ENCODE measurements at places on chromosomes 16 and 17.

- DNase-seq, result no peak
Observed at GRCh38 chr17:38709864-38710603, 5.0 kb downstream of the MLLT6 start.

DNA sequence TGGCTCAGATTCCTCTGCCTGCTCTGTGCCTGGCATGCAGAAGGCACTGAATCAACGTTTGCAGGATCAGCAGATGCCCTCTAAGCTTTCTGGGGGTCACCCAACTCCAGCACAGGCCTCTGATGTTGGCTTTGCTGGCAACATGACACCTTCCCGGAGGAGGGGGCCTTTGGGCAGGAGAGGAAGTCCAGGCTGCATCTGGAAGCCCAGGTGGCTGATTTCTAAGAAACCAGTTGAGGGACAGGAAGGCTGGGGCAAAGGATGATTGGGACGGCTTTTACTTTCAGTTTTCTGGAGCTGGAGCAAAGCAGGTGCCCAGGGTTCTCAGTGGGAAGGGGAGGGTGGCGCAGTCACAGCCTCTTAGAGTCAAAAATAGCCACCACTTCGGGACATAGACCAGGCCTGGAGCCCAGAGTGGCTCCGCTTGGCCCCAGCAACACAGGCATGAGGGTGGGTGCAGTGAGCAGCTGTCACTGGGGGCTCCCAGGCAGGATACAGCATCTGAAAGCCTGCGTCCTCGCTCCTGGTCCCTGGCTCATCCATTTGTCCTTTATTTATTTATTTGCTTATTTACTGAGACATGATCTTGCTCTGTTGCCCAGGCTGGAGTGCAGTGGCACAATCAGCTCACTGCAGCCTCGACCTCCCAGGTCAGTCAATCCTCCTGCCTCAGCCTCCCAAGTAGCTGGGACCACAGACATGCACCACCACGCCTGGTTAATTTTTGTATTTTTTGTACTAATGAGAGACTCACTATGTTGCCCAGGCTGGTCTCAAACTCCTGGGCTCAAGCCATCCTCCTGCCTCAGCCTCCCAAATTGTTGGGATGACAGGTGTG, 15.1 kb downstream of the SOCS1 start:
- DNase-seq, result no peak

- DNase-seq, result peak; percentile 71
Observed at GRCh38 chr16:69166221-69166833, 20.6 kb upstream of the SNTB2 start.

- DNase-seq, result no peak
Observed at GRCh38 chr16:13453325-13453724, 466.6 kb upstream of the ERCC4 start.

GRCh38 chr17:66190738-66191592, 968 bp downstream of the CEP112 start:
- DNase-seq, result no peak

DNA sequence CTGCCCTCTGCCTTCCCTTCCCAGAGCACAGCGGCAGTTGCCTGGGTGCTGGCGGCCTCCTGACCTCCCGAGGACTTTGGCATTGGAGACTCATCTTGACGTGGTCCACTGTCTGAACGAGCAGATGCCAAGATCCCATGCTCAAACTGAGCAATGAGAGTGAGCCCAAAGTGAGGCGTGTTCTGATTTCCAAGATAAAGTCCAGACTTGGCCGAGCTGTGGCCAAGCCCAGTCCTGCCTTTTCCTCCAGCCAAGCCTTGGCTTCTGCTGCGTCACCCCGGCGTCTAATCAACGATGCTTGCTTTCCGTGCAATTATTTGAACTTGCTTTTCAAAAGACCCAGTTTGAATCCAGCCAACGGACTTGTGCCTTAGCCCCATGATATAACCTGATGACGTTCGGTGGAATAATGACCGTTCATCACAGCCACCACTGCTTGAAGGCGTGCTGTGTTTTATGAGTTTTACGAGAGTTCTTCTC, 179.2 kb downstream of the IRF8 start:
- no peak for DNase-seq

DNA sequence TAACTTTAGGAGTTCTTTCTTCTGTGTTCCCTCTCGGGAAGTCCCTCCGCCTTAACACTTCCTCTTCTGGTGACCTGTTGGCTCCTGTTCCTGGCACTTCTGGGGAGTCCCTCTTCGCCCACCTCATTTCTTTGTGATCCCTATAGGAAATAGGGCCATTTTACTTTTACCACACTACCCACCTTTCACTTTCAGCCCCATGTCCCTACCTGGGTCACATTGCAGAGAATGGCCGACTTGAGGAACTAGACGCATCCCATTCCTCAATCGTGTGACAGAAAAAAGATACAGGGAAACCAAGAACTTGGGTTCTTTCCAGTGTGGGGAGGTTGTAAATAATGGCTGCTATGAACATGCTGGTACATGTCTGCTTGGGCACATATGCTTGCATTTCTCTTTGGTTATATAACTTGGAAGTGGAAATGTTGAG, 6.6 kb downstream of the IL21R start:
- no peak for DNase-seq

- no peak for DNase-seq
Observed at GRCh38 chr17:42843358-42843934, 934 bp upstream of the AOC2 start.

DNA sequence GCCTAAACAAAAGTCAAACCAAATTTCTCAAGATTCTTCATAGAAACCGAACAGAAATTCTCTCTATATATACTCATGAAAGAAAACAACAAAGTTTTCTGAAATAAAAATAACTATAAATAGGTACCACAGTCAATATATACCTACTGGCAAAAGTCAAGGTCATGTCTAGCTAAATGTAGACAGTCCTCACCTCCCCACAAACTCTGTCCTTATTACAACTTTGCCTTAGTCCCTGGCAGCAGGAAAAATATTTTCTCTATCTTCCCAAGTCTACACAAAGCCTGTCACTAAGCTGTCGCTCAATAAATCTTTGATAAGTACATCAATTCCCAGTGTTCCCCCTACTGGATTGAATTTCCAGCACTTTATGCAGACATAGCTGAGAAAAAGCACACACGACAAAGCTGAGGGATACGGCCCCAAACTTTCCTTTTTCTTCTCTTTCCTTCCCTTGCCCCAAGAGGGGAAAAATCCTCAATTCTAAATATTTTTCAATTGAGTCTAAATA, 2.7 kb downstream of the CFAP20 start:
- DNase-seq, result no peak

DNA sequence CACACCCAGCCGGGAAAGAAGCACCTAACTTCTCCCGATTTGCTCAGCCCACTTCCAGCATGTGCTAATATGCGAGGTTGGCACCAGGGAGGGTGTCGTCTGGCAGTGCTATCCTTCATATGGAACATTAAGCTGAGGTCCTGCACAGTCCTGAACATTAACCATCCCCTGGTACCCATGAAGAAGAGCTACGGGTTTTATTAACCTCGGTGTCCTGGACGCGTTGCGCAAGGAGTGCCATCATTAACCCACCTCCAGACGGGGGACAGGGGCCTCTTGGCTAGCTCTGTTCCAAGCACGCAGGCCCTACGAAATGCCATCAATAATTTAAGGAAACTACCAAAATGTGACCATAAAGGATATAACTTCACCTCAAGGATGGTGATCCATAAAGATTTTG, 193.5 kb downstream of the MAF start:
- DNase-seq, result no peak

DNA sequence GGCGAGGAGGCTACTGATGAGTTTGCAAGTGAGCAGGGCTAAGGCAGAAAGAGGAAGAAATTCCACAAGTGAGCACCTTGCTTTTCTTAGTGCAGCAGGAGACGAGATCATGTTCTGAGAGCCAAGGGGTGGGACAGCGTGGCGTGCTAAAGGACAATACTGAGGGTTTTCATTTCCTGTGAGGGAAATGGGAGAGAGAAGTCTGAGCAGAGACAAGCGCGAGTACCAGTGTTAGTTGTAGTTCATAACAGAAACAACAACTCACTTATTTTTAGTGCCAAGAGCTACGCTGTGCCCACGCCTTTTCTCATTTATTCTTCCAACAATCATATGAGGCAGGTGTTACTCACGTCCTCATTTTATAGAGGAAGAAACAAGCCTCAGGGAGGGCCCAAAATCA, 2.3 kb downstream of the SPACA3 start:
- DNase-seq, result no peak

GRCh38 chr17:48632579-48633265, 6.6 kb upstream of the HOXB9 start:
- no peak for DNase-seq

- peak; percentile 75 for DNase-seq
Observed at GRCh38 chr17:67475161-67475937, 98.3 kb downstream of the PITPNC1 start.

GRCh38 chr17:16923097-16923903, 48.6 kb downstream of the TNFRSF13B start:
- no peak for DNase-seq

DNA sequence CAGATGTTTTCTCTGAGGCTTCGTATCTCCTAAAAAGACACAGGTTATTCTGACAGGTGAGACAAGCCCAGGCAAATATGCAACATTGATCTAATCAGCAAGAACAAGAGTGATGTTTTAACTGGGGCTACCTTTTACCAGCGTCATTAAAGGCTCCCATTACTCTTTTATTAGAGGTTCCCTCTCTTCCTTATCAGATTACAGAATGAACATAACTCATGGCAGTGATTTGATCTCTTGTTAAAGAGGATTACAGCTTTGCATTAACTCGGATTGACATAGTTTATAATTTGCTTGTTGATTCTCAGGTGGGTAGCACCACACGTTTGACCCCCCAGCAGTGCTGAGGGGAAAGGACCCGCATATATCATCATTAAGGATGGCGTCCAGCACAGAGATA, 90.5 kb downstream of the AATF start:
- no peak for DNase-seq

DNA sequence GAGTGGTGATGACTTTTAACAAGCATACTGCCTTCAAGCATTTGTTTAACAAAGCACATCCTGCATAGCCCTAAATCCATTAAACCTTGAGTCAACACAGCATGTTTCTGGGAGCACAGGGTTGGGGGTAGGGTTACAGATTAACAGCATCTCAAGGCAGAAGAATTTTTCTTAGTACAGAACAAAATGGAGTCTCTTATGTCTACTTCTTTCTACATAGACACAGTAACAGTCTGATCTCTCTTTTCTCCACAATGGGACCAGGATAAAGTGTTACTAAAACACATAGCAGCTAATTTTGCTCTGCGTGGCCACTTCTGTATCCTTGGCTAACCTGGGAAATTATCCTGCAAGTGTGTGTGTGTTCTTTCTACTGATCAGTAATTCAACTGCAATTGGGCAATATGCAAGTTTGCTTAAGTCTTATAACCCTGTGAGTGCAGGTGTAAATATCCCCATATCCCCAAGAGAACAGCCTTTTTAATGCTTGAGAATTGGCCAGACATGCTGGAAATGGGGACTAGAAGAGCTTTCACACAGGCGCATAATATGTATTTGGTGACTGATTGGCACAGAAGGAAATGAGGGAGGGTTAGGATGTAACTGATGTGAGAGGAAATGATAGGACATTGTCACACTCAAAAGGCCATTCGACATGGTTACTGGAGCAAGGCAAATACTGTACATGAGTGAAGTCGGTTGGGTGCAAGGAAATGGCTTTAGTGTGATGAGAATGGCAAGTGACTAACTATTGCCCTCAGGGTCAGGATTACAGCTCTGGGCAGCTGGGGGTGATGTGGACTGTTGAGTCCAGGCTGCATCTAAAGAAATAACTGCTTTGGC, 10.8 kb upstream of the ANKS4B start:
- no peak for DNase-seq

DNA sequence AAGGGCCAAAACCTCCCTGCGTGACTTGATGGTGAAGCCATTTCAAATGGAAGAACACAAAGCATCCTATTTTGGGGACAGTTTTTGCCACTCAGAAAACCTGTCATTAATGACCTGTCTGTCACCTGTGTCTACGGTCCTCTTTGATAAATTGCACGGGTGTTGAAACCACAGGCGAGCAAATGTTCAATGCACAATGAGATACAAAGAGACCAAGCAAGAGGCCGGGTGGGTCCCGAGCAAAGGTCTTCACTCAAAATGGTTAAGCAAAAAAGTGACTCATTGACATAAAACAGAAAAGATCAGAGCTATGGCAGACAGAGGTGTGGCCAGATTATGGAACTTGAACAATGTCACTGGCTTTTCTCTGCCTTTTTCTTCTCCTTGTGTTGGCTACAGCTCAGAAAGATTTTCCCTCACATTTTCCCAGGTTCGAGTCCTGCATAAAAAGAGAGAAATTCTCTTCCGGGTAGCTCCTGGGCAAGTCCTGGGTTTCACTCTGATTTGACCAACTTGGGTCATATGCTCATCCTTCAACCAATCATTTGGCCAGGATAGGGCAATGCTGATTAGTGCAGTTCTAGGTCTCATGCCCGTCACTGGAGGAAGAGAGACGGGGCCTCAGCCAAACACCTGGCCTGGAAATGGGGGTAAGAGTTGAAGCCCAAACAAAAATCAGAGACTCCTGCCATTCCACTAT, 92.2 kb downstream of the CMC2 start:
- no peak for DNase-seq

Data from activated T-cell treated with anti-CD3 and anti-CD28 coated beads for 48 hours (primary cell).